Hypothalamus (tissue), 51 donors: ENCODE measurements at places on chromosomes 16 and 17.
A peak's percentile ranks its signal among the peaks of the same experiment; 100 is the strongest.

- DNase-seq, result no peak
Measured at GRCh38 chr17:41760878-41761277, 25.6 kb downstream of the JUP start.

DNA sequence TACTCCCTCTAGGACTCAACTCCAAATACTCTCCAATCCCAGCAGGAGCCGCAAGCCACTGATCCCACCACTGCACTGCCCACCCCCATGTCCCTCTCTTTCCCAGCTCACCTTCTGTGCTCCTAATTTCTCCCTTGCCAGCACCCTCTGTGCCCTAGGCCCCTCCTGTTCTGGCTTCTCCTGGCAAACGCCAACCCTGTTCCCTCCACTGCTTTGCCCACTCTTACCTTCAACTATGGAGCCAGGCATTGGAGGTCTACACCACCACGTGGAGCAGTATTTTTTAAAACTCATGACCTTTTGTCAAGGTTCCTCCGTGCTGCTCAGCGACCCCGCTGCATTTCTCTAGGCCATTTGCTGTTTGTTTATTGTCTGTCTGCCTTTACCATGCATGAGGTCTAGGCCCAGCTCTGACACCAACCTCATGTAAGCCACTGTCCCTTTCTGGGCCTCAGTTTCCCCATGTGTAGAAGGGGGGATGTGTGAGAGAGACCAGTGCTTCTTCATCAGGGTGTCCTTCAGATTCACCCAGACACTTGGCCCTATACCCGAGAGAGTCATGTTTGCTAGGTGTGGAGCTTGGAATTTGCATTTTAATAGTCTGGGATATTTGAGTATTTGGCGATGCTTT is 4.6 kb downstream of the CCDC102A start:
- no peak for DNase-seq

GRCh38 chr16:57192146-57192545 is 6.0 kb downstream of the RSPRY1 start:
- DNase-seq, result no peak

- no peak for DNase-seq
Measured at GRCh38 chr16:68072038-68072695, 13.0 kb upstream of the NFATC3 start.

- DNase-seq, result no peak
Measured at GRCh38 chr16:19265380-19265930, 20.1 kb upstream of the CLEC19A start.

GRCh38 chr16:69310653-69311532 is at the start of gene VPS4A:
Gene VPS4A, plus strand, starts transcription at chr16:69311350. Its CDS starts 162 bp downstream, at chr16:69311512.
- peak; percentile 97 for DNase-seq

- DNase-seq, result no peak
Measured at GRCh38 chr16:87806641-87807546, 41.1 kb upstream of the KLHDC4 start.

DNA sequence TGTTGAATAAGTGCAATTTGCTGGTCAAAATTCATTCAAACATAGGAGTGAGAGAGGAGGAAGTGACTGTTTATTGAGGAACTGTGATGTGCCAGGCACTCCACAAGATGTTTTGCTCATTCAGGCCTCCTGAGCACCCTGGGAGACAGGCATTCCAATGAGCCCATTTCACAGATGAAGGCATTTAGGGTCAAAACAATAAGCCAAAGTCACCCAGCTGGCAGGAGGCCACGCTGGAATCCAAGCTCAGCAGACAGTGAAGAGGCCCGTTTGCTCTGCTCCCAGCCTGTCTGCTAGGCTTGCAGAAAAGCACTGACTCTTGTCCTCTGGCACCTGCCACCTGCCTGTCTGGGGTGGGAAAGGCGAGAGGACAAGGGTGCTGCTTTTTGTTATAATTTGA is 10.1 kb upstream of the SLC25A39 start:
- DNase-seq, result no peak

GRCh38 chr16:3734084-3734757 is 16.9 kb upstream of the TRAP1 start:
- no peak for DNase-seq

GRCh38 chr17:69783865-69784264 is 291.2 kb upstream of the KCNJ16 start:
- no peak for DNase-seq

GRCh38 chr17:50697663-50698272 is 9.9 kb downstream of the ANKRD40 start:
- DNase-seq, result no peak

GRCh38 chr16:69741519-69741918 is 13.2 kb downstream of the NOB1 start:
- no peak for DNase-seq

- DNase-seq, result no peak
Measured at GRCh38 chr17:27825459-27825858, 25.1 kb upstream of the NOS2 start.

- DNase-seq, result no peak
Measured at GRCh38 chr17:40303009-40303657, 5.8 kb upstream of the RARA start.

DNA sequence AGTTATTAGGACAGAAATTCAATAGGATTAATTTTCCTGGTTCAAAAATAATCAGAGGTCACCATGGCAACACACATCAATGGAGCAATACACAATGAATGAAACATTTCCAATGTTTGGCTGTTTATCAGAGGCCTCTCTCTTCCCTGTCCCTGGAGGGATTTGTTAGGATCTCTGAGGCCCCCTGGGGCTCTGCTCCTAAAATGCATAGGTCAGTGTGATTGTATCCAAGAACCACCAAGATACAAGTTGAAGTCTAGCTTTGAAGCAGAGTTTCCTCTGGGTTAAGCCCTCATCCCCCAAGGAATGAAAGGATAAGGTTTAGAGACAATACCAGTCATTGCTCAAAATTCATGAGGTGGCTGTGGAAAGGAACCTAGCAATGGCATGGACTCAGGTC is 561.2 kb upstream of the C16orf82 start:
- DNase-seq, result no peak

DNA sequence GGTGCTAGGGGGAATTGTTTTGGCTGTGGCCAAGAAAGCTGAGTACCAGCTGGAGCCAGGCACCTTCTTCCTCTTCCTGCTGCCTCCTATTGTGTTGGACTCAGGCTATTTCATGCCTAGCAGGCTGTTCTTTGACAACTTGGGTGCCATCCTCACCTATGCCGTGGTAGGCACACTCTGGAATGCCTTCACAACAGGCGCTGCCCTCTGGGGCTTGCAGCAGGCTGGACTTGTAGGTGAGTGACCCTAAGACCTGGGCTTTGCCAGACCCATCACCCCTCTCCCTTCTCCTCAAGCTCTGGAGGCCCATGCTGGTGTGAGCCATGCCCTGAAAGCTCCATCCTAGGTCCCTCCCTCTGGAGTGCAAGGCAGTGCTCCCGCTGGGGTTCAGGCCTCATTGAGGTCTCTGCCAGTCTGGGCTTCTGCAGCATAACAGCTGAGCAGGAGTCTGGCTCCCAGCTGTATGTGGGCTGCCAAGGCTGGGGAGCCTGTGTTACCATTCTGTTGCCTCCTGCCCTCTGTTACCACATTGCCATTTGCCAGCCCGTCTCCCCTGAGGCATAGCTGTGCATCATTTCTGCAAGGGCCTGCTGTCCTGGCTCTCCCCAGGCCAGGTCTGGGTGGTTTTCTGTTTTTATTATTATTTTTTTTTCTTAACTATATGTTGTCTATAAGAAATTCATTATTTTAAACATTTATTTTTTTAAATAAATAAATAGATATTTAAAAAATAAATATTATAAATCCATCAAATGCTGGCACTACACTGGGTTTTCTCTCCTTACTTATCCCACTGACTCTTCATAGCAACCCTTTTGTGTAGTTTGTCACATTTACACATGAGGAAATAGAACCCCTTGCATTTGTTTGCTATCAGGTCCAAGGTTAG is 4.1 kb downstream of the SLC9A5 start:
- peak; percentile 40 for DNase-seq

- no peak for DNase-seq
Measured at GRCh38 chr16:47310792-47311211, 150.1 kb downstream of the ITFG1 start.

DNA sequence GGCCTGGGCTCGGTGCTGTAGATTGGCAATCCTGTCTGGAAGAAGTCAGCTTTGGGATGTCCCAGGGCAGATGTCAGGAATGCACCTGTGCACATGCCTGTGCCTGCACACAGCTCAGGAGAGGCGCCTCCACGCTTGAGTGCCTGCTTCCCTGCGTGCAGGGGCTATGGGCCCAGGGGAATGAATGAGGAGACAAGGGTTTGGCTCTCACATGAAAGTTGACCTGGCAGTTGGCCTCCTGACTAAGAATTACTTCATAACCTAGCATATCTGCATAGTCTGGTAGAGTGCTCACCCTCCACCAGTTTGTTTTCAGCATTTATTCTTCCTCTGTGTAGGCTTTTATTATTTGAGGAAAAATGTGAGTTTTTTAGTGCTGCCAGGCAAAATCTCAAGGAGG is 50.0 kb downstream of the PLD6 start:
- DNase-seq, result no peak

- no peak for DNase-seq
Measured at GRCh38 chr16:17149904-17150483, 320.8 kb downstream of the XYLT1 start.

DNA sequence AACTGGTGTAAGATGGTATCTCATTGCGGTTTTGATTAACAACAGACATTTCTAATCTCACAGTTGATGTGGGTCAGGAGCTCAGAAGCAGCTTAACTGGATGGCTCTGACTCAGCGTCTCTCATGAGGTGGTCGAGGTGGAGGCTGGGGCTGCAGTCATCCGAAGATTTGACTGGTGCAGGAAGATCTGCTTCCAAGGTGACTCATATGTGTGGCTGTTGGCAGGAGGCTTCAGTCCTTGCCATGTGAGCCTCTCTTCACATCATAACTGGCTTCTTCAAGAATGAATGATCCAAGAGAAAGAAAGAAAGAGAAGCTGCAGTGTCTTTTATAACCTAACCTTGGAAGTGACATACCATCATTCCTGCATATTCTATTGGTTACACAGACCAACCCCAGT is 376.1 kb downstream of the SEC14L1 start:
- DNase-seq, result no peak

DNA sequence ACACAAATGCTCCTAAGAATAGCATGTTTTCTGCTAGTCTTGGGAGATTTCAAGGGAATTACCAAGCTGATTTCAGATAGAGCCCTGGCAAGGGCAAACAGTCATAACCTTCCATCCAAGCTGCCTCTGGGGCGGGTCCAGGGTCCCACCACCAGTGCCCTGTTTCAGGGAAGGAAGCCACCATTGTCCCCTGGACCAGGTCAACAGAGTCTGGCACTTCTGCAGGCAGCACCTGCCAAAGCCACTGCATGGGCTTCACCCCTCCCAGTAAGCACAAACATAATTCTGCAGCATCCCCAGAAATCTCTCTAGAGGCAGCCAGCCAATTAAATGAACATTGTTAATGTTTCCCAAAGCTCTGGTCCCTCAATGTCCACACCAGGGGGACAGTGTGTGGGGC is 143.0 kb downstream of the SALL1 start:
- DNase-seq, result no peak

DNA sequence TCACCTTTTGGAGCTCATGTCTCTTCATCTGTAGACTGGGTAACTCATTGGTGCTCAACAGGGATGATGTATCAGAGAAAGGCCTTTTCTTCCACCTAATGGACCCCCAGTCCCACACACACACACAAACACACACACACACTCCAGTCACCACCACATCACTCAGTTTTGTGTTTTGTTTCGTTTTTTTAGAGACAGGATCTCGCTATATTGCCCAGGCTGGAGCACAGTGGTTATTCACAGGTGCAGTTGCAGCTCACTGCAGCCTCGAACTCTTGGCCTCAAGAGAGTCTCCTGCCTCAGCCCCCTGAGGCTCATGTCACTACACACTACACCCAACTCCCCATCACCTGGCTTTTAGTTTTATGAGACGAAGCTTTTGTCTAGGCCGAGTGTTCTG is 55.6 kb downstream of the SF3B3 start:
- no peak for DNase-seq

DNA sequence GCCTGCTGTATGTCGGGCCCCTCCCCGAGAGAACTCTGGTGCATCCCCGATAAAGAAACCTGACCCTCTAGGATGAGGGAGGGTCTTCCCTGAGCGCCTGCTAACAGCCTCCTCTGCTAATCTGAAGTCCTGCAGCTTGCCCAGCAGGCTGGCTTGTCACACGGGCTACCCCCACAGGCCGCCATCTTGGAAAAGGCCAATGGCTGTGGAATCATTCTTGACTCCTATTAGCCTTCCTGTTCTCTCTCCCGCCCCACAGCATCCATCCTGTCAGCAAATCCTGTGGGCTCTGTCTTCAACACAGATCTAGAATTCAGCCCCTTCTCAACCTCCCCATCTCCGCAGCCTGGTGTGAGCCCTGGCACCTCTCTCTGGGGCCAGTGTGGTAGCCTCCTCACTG is 12.0 kb downstream of the IL4R start:
- DNase-seq, result no peak

- no peak for DNase-seq
Measured at GRCh38 chr16:13997933-13998332, 73.2 kb upstream of the MRTFB start.
